ENCODE measurements at places on chromosomes 13 and 19.

GRCh38 chr13:32175307-32175706 is 139.9 kb downstream of the ZAR1L start:
- DNase-seq, result no peak

DNA sequence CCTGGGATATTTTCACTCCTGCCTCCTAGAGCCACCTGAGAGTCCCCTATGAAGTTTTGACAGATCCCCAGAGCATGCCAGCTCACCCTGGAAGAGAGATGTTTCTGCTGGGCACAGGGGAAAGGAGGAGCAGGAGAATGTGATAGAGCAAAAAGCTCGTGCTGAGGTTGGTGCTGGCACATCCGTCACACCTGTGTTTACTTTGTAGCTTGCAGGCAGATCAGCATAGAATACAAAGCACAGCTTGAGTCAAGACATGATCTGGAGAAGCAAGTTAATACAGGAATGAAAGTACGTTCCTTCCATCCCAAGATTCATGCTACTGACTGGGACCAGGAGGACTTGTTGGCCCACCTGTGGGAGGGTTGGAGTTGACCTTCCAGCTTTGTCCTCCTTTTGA is 46.1 kb downstream of the HSPH1 start:
- DNase-seq, result no peak

GRCh38 chr13:24737042-24737441 is 26.9 kb upstream of the RNF17 start:
- DNase-seq, result no peak

GRCh38 chr19:13622766-13623715 is 116.8 kb upstream of the CACNA1A start:
- DNase-seq, result no peak

Data from CD4-positive, alpha-beta T cell treated with Interleukin-4 for 4 hours (primary cell).